EL (cell line): ENCODE measurements at places on chromosomes 12 and 14.
A peak's percentile ranks its signal among the peaks of the same experiment; 100 is the strongest.

DNA sequence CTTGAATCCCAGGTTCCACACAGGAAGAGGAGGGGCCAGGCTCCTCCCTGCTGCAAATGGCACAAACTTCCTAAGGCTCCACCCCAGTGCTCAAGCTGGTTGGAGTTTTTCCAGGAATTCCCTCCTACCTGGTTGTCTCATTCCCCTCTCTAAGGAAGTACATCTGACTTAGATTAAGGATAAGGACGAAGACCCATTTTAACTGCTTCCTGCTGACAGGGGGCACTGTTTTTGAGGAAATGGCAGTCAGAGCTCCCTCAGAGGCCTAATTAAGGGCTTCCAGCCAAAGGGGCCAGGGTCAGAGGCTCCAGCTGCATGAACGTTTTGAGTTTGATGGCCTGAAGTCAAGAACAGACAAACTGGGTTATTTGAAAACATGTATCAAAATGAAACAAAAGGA lies 1084.7 kb downstream of the SLC6A15 start:
- DNase-seq = peak; percentile 8

DNA sequence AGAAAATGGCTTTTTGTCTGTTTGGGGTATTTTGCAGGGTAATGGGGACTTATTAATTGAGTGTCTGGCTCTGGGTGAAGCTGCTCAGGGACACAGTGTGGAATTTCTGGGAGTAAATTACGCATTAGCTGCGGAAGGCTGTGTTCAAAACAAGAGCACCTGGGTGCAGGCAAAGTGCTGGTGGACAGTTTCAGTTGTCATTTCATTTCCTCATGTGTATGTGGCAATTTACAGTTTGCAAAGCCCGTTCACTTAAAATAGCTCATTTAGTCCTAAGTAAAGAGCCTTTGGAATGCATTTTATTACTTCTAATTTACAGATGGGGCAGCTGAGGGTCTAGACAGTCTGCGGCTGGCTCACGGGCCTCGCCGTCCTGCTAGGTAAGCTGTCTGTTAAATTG lies 546.8 kb downstream of the BCL11B start:
- DNase-seq = no peak

DNA sequence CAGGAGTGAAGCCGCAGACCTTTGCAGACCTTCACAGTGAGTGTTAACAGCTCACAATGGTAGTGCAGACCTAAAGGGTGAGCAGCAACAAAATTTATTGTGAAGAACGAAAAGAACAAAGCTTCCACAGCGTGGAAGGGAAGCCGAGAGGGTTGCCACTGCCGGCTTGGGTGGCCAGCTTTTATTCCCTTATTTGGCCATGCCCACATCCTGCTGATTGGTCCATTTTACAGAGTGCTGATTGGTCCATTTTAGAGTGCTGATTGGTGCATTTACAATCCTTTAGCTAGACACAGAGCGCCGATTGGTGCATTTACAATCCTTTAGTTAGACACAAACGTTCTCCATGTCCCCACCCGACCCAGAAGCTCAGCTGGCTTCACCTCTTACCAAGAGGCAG lies 35.5 kb downstream of the MAPK1IP1L start:
- no peak for DNase-seq

- DNase-seq = no peak
These were observed 784.0 kb downstream of the TMTC2 start for GRCh38 chr12:83470749-83471148.

DNA sequence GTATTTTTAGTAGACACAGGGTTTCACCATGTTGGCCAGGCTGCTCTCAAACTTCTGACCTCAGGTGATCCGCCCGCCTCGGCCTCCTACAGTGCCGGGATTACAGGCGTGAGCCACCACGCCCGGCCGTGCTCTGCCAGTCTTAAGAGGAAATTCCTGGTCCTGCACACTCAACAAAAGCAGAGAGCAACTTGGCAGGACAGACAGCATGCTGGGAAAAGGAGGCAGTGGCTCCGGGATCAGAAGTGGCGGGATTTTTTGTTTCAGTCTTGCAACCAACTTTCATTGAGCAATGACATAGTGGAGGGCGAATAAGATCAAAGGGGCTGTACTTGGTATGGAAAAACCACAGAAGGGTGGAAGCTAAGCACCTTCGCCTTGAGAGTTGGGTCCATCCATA lies 2.1 kb downstream of the CKAP4 start:
- DNase-seq = peak; percentile 83

DNA sequence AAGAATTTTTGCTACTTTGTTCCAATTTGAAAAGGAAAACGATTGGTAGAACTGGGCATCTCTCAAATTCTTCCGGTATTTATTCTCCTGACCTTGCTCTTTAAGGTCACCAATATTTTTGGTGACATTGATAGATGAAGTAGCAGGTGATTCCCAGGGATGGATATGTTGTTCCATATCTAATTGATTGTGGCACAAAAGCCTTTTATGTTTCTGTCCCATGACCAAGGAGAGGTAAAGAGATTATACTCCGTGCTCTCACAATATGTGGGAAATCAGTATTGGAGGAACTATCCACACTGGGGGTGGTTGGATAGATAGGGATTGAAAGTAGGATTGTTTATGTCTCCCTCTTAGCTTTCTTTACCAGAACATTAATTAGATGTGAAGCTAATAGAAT lies 61.7 kb upstream of the LRIG3 start:
- DNase-seq = no peak

DNA sequence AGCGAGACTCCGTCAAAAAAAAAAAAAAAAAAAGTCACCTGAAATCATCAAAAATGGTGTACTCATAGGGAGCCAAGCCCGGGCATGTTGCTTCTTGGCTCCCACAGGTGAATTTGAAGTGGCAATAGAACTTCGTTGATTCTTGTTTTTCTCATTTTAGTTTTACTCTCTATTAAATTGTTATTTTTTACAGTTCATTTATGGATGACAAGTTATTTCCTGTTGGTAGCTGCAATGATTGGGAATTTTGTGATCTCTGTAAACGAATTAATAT lies 1.3 kb downstream of the TM7SF3 start:
- no peak for DNase-seq

DNA sequence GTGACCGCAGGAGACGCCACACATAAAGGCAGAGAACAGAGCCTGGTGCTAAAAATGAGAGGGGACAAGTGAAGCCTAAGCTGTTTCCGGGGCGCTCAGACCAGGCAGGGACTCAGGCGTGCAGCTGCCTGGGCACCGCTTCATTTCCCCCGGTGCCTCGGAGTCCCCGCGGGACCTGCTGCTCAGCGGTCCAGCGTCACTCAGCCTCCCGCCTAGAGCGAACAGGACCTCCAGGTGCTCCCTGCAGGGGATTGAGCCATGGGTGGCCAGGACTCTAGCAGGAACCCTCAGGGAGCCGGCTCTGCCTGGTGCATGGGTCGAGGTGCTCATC lies 31.0 kb downstream of the CCDC85C start:
- no peak for DNase-seq

- no peak for DNase-seq
These were observed 3.9 kb upstream of the TMEM233 start for GRCh38 chr12:119589634-119590033.

- no peak for DNase-seq
These were observed 3.5 kb downstream of the TTC6 start for GRCh38 chr14:37598747-37599506.

GRCh38 chr14:89924268-89924667 lies 30.3 kb downstream of the EFCAB11 start:
- no peak for DNase-seq

DNA sequence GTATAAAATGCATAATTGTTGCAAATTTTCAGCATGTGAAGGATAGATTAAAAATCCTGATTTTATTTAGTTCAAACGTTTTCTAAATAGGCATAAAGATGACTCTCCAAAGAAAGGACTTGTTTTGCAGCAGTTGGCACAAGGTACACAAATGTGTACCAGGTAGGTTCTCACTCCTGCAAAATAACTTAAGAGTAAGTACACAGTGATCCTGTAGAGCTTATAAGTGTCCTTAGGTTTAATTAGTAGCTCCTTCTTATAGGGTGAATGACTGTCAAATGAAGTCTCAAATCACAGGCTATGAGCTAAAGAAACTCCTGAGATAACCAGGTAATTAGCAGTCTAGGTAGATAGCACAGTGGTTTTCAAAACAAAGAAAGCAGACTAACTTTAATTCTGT lies 330.6 kb upstream of the MDGA2 start:
- no peak for DNase-seq

DNA sequence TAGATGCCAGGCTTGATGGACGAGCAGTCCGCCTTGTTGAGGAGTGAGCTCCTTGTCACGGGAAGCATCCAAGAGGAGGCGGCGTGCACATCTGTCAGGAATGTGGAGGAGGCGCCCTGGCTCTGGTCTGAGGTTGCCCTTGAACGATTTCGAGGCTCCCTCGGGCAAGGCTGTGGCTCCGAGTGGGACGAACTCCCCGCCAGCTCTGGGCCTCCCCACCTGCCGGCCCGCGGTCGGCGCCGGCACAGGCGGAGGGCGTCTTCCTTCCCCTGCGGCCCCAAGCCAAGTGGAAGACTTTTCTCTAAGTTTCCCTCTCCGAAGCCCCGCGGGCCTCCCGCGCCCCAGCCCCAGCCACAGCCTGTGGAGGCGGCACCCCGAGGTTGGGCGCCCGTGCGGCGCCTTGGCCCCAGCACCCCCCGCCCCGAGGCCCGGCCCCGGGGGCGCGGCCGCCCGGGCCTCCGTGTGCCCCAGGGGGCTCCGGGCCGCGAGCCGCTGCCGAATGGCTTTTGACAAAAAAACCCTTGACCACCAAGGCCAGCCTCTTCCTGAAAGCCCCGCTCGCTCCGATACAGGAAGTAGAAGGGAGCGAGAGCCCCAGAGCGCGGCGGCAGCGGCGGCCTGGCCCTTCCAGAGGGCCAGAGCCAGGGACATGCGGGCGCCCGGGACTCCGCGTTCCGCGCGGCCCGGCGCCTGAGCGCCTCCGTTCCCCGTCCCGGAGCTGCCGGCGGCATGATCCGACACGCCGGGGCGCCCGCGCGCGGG lies at the start of gene RIN3:
RIN3 (plus strand) TSS at position 578 of the 762 bp plus-strand sequence; CDS start at position 730, 152 bp downstream.
- peak; percentile 78 for DNase-seq

DNA sequence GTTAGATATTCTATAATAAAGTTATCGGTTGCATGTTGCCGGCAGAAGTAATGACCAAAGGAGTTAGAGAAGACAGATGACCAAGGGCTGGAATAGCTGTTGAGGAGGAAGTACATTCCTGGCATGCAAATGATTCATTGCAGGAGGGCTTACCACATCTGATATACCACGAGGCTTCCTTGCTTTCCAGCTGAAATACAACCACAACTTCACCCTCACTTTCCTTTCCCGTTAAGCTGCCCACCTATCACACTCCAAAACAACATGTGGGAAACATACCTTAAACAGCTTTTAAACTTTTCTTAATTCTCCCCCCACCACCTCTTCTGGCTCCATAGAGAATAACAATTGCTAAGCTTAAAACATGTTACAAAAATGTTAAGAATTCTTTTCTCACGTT lies 594.1 kb downstream of the NRXN3 start:
- peak; percentile 67 for DNase-seq

DNA sequence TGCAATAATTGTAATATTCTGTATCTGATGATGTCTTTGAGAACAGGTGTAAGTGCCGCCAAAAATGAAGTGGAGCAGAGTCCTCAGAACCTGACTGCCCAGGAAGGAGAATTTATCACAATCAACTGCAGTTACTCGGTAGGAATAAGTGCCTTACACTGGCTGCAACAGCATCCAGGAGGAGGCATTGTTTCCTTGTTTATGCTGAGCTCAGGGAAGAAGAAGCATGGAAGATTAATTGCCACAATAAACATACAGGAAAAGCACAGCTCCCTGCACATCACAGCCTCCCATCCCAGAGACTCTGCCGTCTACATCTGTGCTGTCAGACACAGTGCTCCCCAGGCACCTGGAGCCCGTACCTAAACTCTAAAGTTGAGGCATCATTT lies 268.7 kb downstream of the DAD1 start:
- no peak for DNase-seq

- DNase-seq = peak; percentile 16
These were observed 20.6 kb downstream of the CCDC92 start for GRCh38 chr12:123952037-123952436.

GRCh38 chr14:65433646-65434045 lies 21.1 kb downstream of the FUT8 start:
- DNase-seq = no peak

- DNase-seq = peak; percentile 69
These were observed at the start of gene KCNH3 for GRCh38 chr12:49538510-49539403. TSS of gene KCNH3 (plus strand) at chr12:49539030. CDS start at chr12:49539417, 387 bp downstream.

DNA sequence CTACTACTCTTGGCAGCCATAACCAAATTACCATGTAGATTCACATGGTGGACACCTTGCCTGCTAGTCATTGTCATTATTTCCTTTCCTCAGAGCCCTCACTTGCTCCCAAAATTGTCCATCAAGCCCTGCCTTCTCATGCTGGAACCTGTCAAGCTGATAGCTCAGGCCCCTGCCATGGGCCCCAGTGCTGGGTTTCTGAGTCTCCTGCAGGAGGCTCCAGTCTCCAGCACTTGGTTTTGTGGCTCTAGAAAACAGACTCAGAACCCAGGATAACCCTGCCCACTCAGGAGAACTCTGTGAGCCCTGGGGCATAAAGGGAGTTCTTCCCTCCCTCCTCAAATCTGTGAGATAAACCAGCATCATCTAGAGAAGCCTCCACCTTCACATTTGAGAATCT lies 10.8 kb downstream of the KRT71 start:
- no peak for DNase-seq

- no peak for DNase-seq
These were observed 170.0 kb downstream of the ZFP36L1 start for GRCh38 chr14:68622856-68623255.

- no peak for DNase-seq
These were observed at the start of gene OR4Q3 for GRCh38 chr14:19743256-19743655. TSS of gene OR4Q3 (plus strand) at chr14:19743571.

- DNase-seq = peak; percentile 73
These were observed at the start of gene MMP17 for GRCh38 chr12:131827961-131828534. TSS of gene MMP17 (plus strand) at chr12:131828393. CDS start at chr12:131828495, 102 bp downstream.

- DNase-seq = no peak
These were observed 40.4 kb upstream of the NCOR2 start for GRCh38 chr12:124607681-124608425.

DNA sequence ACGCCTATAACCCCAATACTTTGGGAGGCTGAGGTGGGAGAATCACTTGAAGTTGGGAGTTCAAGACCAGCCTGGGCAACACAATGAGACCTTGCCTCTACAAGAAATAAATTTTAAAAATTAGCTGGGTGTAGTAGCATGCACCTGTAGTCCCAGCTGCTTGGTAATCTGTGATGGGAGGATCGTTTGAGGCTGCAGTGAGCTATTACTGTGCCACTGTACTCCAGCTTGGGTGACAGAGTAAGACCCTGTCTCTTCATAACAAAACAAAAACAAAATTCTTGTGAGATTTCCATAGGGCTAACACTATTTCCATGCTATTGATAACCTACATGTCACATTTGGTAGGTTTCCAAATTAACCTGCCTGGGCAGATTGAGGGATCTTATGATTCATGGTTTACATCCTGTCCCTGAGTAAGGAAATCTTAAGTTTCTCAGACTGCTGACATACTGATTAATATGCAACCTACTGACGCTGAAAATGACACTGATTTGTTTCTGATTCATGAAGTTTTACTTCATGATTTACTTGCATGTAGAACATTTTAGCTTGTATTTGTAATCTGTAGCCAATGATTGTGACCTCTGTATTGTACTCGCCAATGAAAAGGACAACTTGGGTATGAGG lies 15.9 kb downstream of the ATP6V1D start:
- no peak for DNase-seq

- DNase-seq = no peak
These were observed 326.8 kb downstream of the CCER1 start for GRCh38 chr12:90628213-90628612.

- DNase-seq = peak; percentile 72
These were observed 6.5 kb downstream of the PHLDA1 start for GRCh38 chr12:76024942-76025600.
